ENCODE measurements at places on chromosomes 16 and 17. TPM values are rescaled to one million over a fixed set of nuclear protein-coding genes. Genes with fewer than 3 reads are reported as not detected.

DNA sequence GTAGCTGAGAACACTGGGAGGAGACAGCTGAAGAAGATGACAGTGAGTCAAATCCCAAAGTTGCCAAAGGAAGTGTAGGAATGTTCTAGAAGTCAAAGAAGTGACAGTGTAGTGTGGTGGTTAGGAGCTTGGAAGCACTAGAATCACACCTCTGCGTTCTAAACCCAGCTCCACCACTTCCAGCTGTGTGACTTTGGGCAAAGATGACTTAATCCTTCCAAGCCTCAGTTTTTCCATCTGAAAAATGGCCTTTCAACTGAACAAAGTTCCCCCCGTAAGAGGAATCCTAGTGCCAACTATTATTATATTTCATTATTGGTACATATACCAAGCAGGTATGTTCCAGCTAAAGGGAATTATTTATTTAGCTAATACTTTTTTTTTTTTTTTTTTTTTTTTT is 56.0 kb downstream of the IQCK start:
- no peaks in the 10 kb centered on the region for H3K4me1 ChIP-seq
- H3K4me3 ChIP-seq: no peak overlapping the region
- DNase-seq: no peak

DNA sequence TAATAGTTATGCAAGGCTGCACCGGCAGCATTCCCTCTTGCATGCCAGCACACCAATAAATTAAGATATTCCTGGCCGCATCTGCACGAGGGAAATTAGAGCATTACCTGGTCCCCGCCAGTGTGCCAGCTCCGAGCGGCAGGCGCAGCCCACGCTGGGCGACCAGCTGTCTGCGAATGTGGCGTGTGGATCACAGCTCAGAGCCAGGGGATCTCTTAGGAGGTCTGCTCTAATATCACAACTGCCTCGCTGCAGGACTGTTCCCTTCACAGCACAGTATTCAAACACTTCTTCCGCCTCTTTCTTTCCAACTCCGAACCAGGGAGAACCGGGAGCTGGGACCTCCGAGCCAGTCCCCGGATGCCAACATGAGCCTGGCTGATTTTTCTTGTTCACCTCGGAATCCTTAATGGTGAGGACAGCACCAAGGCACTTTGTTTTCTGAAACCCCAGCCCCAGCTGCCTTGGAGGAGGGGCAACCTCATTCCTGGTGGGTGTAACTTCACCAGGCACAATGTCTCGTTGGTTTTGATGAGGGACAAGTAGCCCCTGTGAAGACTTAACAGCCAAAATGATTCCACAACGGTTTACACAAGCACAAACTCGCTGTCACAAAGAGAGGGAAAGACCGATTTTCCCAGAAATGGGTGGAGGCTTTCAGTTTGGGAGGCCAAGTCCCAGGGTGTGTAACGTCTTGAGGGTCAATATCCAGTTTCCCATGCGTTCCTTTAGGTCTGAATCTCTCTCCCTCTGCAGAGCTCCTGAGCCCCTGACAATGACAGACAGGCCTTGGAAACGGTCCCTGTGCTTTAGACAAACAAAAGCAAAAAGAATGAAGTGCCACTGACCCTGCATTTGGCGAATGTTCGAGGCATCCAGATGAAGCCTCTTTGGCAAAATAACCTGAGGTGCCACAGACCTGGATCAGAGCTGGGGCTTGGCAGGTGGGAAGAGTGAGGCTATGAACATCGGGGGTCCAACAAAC is 213.2 kb downstream of the C16orf78 start:
- no peaks in the 10 kb centered on the region for H3K4me1 ChIP-seq
- H3K36me3 ChIP-seq: no peaks in the 10 kb centered on the region
- no peak overlapping the region for H3K4me3 ChIP-seq
- H3K27ac ChIP-seq: no peak overlapping the region

DNA sequence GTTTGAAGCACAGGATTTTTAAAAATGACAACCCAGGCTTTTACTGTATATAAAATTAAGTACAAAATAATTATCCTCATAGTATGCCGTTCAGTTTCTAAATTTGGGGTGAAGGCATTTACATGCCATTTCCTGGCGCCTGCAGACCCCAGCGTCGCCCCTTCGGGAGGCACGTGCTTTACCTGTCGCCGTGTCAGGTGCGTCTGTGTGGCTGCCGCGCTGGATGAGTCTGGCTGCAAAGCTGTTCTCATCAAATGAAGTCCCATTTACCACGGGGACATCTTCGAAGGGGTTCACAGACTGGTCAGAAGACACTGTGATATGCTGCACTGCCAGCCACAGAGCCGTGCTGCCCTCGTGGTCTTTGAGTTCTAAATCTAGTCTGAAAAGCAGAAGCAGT is 51.8 kb downstream of the CYB5D2 start:
- H3K36me3 ChIP-seq: peaks cover 24% of the 10 kb centered on the region
- no peaks in the 10 kb centered on the region for H3K27me3 ChIP-seq
- H3K4me3 ChIP-seq: no peak overlapping the region

DNA sequence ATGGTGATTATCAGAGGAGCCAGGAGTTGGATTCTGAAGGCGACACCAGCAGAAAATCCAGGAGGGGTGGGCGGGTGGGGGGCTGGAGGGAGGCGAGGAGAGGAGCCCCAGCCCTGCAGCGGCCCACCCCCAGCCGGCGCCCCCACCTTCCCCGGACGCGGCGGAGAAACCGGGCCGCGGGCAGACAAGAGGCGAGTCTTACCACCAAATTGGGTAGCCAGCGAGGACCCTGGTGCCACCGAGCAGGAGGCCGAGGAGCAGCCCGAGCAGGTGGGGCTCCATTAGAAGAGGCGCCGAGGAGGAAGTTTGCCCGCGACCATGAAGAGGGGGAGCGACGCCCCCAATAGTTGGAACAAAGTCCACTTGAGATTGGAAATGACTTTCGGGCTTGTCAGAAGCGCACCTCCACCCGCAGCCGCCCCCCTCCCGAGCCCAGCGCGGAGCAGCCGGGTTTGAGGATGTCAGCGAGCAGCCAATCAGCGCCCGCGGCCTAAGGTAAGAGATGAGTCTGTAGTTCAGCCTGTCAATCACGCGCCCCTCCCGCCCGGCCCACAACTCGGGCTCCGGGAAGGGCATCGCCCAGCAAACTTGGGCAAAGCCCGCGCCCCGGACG is at the start of gene WNT3:
Gene WNT3, minus strand, starts transcription at position 377 of the 613 bp plus-strand sequence. Its CDS starts 95 bp downstream, at position 282.
- no peak within 1 kb of the TSS for H3K27ac ChIP-seq
- H3K36me3 ChIP-seq: no peaks in the 10 kb centered on the region
- DNase-seq: peak; percentile 61
- H3K4me1 ChIP-seq: peaks cover 13% of the 10 kb centered on the region

- H3K36me3 ChIP-seq: no peaks in the 10 kb centered on the region
- DNase-seq: no peak
- peaks cover 3% of the 10 kb centered on the region for H3K4me1 ChIP-seq
- peaks cover 2% of the 10 kb centered on the region for H3K27me3 ChIP-seq
Observed at GRCh38 chr16:3112058-3112880, at the start of gene ZNF205. Gene ZNF205 (plus strand): TSS chr16:3112586. CDS start chr16:3113431, 845 bp downstream.

DNA sequence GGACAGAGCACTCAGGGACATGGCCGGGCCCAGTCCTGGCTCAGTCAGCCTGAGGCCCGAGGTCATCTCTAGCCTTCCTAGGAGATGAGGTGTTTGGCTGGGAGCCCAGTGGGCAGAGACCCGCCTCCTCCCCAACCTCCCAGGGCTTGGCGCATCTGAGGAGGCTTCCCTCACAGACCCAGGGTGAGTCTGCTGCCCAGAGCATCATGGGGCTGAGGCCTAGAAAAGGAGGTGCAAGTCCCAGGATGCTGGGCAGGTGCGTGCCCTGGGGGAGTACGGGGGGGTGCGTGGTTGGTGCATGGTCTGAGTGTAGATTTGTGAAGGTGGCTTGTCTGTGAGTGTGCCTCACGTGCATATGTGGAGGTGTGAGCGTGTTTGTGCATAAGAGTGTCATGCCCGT is 4.7 kb downstream of the PDE6G start:
- peak overlapping the region; percentile 50 for H3K4me3 ChIP-seq
- peaks cover 21% of the 10 kb centered on the region for H3K27me3 ChIP-seq
- peaks cover 10% of the 10 kb centered on the region for H3K4me1 ChIP-seq
- peaks cover 3% of the 10 kb centered on the region for H3K36me3 ChIP-seq

GRCh38 chr16:69193855-69194254 is 6.9 kb downstream of the SNTB2 start:
- H3K27me3 ChIP-seq: no peaks in the 10 kb centered on the region
- H3K27ac ChIP-seq: no peak overlapping the region
- no peak overlapping the region for H3K4me3 ChIP-seq

- peaks cover 13% of the 10 kb centered on the region for H3K4me1 ChIP-seq
- no peak overlapping the region for H3K27ac ChIP-seq
- peaks cover 22% of the 10 kb centered on the region for H3K36me3 ChIP-seq
- DNase-seq: no peak
- no peaks in the 10 kb centered on the region for H3K27me3 ChIP-seq
- no peak overlapping the region for H3K4me3 ChIP-seq
Observed at GRCh38 chr16:71675380-71675779, 49.1 kb downstream of the PHLPP2 start.

DNA sequence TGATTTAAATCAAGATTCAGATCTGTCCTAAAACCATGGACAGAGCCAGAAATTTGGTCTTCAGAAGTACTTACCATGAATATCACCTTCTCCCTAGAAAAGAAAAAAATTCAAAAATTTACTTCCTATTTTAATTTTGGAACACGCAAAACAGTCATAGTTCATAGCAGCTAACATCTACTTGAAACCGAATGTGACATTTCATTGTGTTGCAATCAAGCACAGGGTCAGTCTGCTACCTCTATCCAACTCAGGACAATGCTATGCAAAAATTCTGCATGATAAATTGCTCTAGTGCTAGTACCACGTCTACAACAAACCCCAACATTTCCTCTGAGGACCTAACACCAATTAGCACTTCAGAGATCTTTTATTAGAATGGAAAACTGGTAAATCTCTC is 7.7 kb downstream of the JPT1 start:
- peaks cover 42% of the 10 kb centered on the region for H3K36me3 ChIP-seq
- peaks cover 14% of the 10 kb centered on the region for H3K4me1 ChIP-seq
- DNase-seq: no peak
- H3K4me3 ChIP-seq: no peak overlapping the region
- peak overlapping the region; percentile 35 for H3K27ac ChIP-seq

GRCh38 chr17:77379832-77380231 is 239.1 kb downstream of the SEC14L1 start:
- no peak for DNase-seq
- no peaks in the 10 kb centered on the region for H3K27me3 ChIP-seq
- H3K36me3 ChIP-seq: peaks cover 15% of the 10 kb centered on the region

DNA sequence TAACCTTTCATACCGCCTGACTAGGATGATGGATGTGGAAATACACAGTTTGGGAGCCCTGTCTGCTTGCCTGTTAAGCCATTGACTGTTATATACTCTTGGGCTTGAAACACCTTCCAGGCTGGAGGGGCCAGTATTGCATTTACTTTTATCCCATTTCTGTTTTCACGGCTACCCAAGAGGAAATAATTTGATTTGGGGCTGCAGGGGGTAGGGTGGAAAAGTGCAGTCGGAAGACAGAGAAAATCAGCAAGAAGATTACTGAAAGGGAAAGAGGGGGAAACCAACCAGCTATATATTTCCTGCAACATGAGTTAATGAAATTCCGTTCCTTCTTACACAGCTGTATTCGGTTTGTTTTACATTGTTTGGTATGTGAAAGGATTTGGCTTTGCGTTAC is 202.5 kb downstream of the CDH13 start:
- H3K36me3 ChIP-seq: no peaks in the 10 kb centered on the region
- no peaks in the 10 kb centered on the region for H3K27me3 ChIP-seq
- DNase-seq: no peak
- no peaks in the 10 kb centered on the region for H3K4me1 ChIP-seq
- H3K4me3 ChIP-seq: no peak overlapping the region

GRCh38 chr16:81630635-81631031 is 148.5 kb upstream of the PLCG2 start:
- no peaks in the 10 kb centered on the region for H3K27me3 ChIP-seq
- no peaks in the 10 kb centered on the region for H3K36me3 ChIP-seq
- H3K4me3 ChIP-seq: no peak overlapping the region
- no peak overlapping the region for H3K27ac ChIP-seq

- peaks cover 35% of the 10 kb centered on the region for H3K36me3 ChIP-seq
- no peak for DNase-seq
- H3K27ac ChIP-seq: peak overlapping the region; percentile 40
Observed at GRCh38 chr17:57619061-57619937, 125.8 kb downstream of the CCDC182 start.

DNA sequence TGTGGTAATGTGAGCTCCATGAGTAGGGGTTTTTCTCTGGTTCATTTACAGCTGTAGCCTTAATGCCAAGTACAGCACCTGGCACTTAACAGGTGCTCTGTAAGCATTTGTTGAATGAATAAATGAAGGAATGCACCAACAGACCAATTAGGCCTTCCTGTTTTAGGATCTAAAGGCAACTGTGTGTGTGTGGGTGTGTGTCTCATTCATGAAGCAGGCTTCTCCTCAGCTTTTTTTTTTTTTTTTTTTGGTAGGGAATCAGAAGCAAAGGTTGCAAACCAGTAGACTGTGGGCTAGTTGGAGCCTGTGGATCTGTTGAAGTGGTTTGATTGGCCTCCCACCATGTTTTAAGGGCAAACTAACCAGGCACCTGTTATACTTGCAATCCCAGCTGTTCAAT is 48.1 kb downstream of the HS3ST2 start:
- H3K27ac ChIP-seq: no peak overlapping the region
- H3K27me3 ChIP-seq: peaks cover 12% of the 10 kb centered on the region
- H3K36me3 ChIP-seq: no peaks in the 10 kb centered on the region

Gene FSCN2
- total RNA-seq: 1.7 TPM

Gene TBC1D3G
- not detected for total RNA-seq

Gene CCL22
- 0.33 TPM for total RNA-seq

Gene ZG16B
- total RNA-seq: 6.7 TPM

Gene RAMP2
- not detected for total RNA-seq

Gene CDC27
- total RNA-seq: 113 TPM

Gene DOC2A
- not detected for total RNA-seq
